Thoracic aorta (tissue), 2 donors: ENCODE measurements at places on chromosomes 6 and 20. TPM values are rescaled to one million over a fixed set of nuclear protein-coding genes. Genes with fewer than 3 reads are reported as not detected.

DNA sequence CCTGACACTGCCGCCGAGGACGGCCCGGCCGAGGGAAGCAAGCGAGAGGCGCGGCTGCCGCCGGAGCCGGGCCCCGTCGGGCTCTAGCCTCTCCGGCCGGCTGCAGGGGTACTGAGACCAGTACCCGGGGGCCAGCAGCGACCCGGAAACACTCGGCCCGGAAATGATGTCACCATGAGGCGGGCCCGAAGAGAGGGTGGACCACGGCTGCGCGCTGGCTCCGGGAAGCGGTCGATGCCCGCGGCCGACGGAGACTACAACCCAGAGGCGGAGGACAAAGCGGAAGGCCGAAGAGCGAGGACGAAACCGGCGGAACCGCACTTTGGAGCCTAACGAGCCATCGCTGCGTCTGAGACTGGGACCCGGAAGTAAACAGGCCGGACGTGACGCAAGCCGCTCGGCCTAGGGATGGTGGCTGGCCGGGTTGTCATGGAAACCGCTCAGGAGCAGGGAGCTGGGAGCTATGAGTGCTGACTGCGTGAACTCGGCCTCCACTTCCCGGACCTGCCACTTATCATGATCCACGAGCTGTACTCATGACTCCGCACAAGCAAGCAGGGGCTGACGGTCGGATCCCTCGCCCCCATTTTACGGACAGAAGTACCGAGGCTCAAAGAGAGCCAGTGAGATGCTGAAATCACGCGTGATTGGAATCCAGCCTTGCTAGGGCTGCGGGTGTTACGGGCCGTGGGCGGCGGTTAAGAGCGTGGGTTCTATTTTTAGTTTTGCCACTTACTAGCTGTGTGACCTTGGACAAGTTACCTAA is at the start of gene SPATA2:
TSS of gene SPATA2 (minus strand) at position 150 of the 766 bp plus-strand sequence. CDS start 7,039 bp downstream, outside the sequence.
- H3K27me3 ChIP-seq = no peaks in the 10 kb centered on the region
- DNase-seq = peak; percentile 99
- H3K4me3 ChIP-seq = peak within 1 kb of the TSS; percentile 95
- peaks cover 38% of the 10 kb centered on the region for H3K4me1 ChIP-seq
- H3K27ac ChIP-seq = peak within 1 kb of the TSS; percentile 99

Gene SFTA2
- not detected for total RNA-seq

Gene SEL1L2
- total RNA-seq = not detected

Gene MLIP
- 1.8 TPM for total RNA-seq

Gene CLIC5
- 2.6 TPM for total RNA-seq
